Natural killer cell (primary cell): ENCODE measurements at places on chromosomes 3 and 15.

- no peak for DNase-seq
Observed at GRCh38 chr15:63985221-63986184, 60.8 kb downstream of the DAPK2 start.

DNA sequence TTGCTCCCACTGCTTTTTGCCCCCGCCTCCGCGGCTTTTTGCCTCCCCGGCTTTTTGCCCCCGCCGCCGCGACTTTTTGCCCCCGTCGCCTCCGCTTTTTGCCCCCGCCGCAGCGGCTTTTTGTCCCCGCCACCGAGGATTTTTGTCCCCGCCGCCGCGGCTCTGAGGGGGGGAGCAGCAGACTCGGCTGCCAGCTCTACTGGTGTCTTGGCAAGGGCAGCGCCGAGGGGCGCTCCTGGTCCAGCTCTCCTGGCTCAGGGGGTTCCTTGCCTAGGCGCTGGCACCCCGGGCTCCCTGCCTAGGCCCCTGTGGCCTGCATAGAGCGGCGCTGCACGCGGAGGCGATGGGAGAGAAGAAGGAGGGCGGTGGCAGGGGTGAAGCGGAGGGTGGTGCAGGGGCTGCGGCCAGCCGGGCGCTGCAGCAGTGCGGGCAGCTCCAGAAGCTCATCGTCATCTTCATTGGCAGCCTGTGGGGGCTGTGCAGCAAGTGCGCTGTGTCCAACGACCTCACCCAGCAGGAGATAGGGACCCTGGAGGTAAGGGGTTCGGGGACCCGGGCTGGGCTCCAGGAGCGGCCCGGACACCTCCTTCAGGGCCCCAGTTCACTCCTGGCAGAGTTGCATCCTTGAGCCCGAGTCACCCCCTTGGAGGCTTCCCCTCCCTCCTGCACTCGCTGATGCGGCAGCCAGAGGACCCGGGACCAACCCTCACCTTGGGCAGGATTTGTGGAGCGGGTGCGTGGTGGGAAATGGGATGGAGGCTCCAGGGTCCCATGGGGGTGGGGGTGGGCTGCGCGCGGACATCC is 642.4 kb downstream of the GOLGA6L6 start:
- no peak for DNase-seq

GRCh38 chr15:60788692-60789103 is 309.8 kb upstream of the ICE2 start:
- no peak for DNase-seq

- no peak for DNase-seq
Observed at GRCh38 chr3:13628432-13628831, 79.5 kb downstream of the FBLN2 start.

DNA sequence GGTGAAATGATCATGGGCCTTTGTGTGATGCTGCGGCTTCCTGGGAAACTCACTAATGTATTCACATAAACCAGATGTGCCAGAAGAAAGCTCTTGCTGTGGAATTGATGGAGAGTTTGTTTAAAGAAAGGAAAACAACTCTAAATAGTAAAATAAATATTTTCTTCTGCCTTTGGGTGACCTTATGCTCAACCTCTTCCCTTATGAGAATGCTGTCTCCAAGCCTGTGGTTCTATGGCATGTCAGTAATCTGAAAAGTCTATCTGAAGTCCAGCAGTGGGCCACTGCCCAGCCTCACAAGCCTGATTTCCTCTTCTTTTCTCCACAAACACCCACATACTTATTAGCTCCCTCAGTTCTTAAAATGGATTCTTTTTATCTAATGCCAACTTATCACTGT is 49.9 kb upstream of the PHLDB2 start:
- no peak for DNase-seq

GRCh38 chr3:33122991-33123390 is 9.2 kb downstream of the CRTAP start:
- DNase-seq: no peak

GRCh38 chr3:102129760-102130608 is 280.7 kb downstream of the NFKBIZ start:
- DNase-seq: no peak

GRCh38 chr15:98712845-98713584 is 64.7 kb downstream of the IGF1R start:
- no peak for DNase-seq

- DNase-seq: no peak
Observed at GRCh38 chr3:88443066-88443465, 293.3 kb downstream of the C3orf38 start.

DNA sequence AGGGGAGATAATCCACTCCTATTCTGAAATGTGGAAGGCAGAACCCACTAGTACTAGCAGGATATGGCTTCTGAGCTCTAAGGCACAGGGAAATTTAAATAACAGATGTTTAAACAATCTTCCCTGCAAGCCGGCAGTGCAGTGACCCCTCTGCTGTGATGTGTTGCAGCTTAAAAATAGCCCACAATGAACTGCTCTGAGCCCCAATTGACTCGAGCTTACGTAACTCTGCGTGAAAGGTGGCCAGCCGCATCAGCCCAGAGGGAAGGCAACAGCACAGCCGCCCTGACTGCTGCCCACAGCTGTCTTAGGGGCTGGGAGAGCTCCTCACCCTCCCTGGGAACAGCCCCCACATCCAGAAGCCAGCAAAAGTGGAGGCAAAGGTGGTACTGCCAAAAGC is 12.5 kb upstream of the CAMKV start:
- no peak for DNase-seq

- DNase-seq: no peak
Observed at GRCh38 chr15:67855842-67856241, 16.0 kb upstream of the RNU6-1 start.

DNA sequence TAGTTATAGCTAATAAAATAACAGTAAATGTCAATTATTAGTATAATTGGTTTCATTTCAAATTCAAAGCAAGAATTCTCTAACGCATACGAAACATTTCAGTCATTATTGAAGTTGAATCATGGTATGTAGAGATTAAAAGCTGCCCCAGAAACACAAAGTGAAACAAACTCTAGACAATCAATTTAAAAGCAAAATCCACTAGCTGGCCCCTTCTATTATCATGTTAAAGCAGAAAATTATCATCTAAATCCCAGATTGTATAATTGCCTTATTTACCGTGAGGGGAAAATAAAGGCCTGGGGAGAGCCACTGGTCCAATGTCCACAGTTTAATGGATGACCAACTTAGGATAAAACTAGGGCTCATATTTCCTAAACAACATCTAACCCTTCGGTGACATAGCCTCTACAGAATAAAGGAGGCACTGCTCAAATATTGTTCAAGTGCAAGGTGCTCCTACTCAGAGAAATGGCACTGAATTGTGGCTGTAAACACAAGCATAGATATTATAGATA is 110.9 kb upstream of the THRB start:
- DNase-seq: no peak

- no peak for DNase-seq
Observed at GRCh38 chr15:35013370-35013769, 25.3 kb upstream of the ZNF770 start.

GRCh38 chr3:15989419-15989818 is 185.1 kb upstream of the GALNT15 start:
- DNase-seq: no peak
